Right renal pelvis (tissue), 4 donors: ENCODE measurements at places on chromosomes 11 and 22. TPM values are rescaled to one million over a fixed set of nuclear protein-coding genes. Genes with fewer than 3 reads are reported as not detected.

DNA sequence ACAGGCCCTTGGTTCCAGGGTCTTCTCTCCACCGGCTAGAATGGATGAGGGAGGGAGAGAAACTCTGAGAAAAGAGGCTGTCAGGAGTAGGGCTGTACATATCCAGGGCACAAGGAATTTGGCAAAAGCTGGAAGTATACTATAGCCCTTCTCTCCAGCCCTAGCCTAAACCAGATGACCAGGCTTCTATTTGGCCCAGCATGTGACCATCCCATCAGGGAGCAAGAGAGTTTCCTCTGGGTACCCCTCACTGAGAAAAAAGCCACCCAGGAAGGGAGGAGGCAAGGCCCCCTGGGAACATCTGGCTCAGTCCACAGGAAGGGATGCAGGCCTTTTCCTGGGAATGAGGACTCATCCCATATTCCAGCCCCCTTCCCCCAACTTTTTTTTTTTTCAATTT is 8.3 kb downstream of the CD44 start:
- DNase-seq = no peak

- no peak for DNase-seq
Measured at GRCh38 chr22:36332623-36333332, 55.0 kb downstream of the MYH9 start.

GRCh38 chr11:29562183-29562582 is 454.6 kb downstream of the KCNA4 start:
- DNase-seq = no peak

DNA sequence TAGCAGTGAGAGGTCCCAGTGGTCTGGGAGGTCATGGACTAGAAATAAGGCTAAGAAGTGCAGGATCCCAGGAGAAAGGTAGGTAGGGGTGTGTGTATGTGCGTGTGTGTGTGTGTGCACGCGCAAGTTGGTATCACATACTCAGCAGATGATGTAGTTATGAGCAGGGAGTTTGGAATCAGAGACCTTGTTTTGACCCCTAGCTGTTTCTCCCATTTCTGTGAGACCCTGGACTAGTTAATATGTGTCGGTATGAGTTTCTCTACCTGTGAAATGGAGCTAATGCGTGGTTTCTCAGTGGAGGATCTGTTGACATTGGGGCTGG is 1.3 kb downstream of the SERPING1 start:
- DNase-seq = no peak

GRCh38 chr11:27991736-27992135 is 116.2 kb downstream of the KIF18A start:
- DNase-seq = no peak

DNA sequence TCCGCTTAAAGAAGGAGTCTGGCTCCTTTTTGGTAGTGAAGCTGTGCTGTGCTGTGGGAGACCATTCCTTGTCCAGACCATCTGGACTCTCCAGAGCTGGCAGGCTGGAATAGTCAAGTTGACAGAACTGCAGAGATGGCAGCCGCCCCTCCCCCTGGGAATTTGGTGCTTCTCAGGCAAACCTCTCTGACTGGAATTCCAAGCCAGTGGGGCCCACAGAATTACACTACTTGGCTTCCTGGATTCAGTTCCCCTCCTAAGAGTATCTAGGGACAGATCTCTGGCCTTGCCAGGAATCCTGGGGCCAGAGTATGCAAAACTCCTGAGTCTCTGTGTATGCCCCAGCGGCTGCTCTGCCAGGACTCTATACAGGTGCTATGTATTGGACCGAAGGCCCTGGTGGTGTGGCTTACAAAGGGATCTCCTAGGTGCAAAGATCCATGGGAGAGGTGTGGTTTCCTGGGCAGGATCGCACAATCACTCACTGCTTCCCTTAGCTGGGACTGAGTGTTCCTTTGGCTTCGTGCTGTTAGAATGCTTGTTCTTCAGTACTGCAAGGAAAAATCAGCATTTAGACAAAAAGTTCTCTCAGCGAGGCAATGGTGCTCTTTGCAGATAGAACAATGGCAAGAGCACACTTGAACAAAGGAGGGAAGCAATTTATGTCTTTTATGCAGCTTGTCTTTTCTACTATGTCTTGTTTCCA is 86.8 kb downstream of the PRMT3 start:
- DNase-seq = no peak

- no peak for DNase-seq
Measured at GRCh38 chr11:121487191-121487590, 34.4 kb upstream of the SORL1-AS1 start.

DNA sequence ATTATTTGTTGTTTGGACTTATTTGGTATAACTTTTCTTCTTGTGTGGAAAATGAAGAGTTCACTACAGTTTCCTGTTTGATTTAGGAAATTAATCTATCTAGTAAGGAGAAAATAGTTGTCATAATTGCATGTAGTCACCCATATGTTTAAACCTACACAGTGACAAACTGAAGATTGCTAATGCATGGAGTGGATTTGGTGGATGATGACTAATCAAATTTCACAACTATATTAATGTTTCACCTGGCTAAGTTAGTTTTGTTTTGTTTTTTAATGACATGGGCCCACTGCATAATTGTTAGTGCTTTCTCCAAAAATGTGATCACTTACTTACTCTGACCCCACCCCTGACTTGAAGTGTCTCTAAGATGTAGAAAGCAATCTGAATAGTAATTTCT is 170.6 kb downstream of the DYNC2H1 start:
- DNase-seq = no peak

- DNase-seq = no peak
Measured at GRCh38 chr11:13055200-13055599, 46.1 kb downstream of the RASSF10 start.

DNA sequence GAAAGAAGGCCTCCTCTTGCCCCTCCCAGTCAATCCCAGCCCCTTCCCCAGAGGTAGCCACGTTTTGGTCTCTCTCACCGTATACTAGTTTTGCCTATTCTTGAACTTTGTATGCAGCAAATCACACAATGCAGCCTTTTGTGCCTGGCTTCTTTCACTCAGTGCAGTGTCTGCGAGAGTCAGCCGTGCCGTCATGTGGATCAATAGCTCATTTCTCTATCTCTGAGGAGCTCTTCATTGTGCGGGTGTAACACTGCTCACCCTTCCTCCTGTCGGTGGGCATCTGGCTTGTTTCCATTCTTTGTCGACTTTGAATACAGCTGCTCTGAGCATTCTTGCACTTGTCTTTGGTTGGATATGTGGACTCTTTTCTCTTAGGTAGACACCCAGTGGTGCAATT is 146.5 kb downstream of the CACNA1I start:
- DNase-seq = no peak

Gene LRFN4
- polyA plus RNA-seq = 12.7 TPM

Gene PLET1
- not detected for polyA plus RNA-seq

Gene STK33
- polyA plus RNA-seq = 31.7 TPM

Gene RAPSN
- 0.14 TPM for polyA plus RNA-seq
